Thyroid gland (tissue), 4 donors: ENCODE measurements at places on chromosomes 12 and 14.

DNA sequence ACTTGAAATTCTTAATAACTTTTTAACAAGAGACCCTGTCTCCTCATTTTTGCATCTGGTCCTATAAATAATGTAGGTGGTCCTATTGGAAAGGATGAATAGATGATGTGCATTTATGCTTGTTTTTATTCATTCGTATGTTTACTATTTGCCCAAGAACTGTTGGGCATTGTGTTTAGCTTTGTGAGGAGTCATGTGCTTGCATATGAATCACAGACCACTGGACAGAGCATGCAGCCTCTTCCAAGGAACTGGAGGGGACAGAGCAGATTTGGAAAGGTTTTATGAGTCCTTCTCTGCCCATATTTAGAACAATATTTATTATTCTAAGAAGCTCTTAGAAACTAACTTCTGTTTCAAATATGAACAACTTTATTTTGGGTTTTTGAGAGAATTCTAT lies 414.0 kb downstream of the SOX5 start:
- DNase-seq: no peak

DNA sequence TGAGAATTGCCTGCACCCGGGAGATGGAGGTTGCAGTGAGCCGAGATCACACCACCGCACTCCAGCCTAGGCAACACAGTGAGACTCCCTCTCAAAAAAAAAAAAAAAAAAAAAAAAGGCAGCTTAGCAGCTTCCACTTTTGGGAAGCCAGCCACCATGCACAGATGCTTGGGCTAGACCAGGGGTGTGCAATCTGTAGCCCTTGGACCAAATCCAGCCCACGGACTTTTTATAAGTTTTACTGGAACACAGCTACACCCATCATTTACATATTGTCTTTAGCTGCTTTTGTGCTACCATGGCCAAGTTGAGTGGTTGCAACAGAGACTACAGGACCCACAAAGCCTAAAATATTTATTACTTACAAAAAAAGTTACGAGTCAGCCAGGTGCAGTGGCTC lies 6.7 kb downstream of the CIT start:
- DNase-seq: no peak

GRCh38 chr12:90947869-90948268 lies 7.1 kb downstream of the CCER1 start:
- no peak for DNase-seq

GRCh38 chr12:87807086-87807485 lies 222.1 kb downstream of the C12orf50 start:
- no peak for DNase-seq

- no peak for DNase-seq
Measured at GRCh38 chr12:92871116-92871515, 58.0 kb downstream of the EEA1 start.

- DNase-seq: no peak
Measured at GRCh38 chr14:61257469-61258057, 23.6 kb downstream of the TMEM30B start.

- DNase-seq: no peak
Measured at GRCh38 chr14:105665247-105665950, 139.0 kb downstream of the TMEM121 start.

DNA sequence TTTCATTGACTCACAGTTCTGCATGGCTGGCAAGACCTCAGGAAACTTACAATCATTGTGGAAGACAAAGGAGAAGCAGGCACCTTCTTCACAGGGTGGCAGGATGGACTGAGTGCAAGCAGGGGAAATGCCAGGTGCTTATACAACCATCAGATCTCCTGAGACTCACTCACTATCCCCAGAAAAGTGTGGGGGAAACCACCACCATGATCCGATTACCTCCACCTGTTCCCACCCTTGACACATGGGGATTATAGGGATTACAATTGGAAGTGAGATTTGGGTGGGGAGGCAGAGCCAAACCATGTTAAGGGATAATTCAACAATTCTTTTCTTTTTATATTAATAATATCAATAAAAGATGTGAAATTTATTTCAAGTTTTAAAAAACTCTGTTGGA lies 34.1 kb downstream of the CNTN1 start:
- no peak for DNase-seq

DNA sequence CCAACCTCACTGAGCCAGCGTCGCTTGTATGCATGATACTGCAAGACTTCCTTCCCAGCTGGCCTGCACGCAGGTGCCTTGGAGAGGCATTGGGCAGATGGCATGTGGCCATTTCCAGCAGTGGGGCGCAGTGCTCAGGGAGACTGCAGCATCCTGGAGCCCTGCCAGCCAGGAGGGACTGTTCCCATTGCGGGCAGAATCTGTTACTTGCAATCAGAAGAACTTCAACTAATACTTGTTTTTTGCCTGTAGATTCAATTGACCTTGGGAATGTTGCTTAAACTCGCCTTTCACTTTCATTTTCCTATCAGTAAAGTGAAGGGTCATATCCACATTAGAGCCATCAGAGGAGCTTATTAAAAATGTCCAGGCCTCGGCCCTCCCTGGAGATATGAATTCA lies 29.8 kb downstream of the ANKRD9 start:
- peak; percentile 92 for DNase-seq

- DNase-seq: no peak
Measured at GRCh38 chr14:102496958-102497744, 12.4 kb downstream of the ANKRD9 start.

GRCh38 chr12:130438711-130439110 lies 101.0 kb downstream of the PIWIL1 start:
- no peak for DNase-seq

- DNase-seq: no peak
Measured at GRCh38 chr14:61406198-61406597, 84.8 kb downstream of the PRKCH start.

DNA sequence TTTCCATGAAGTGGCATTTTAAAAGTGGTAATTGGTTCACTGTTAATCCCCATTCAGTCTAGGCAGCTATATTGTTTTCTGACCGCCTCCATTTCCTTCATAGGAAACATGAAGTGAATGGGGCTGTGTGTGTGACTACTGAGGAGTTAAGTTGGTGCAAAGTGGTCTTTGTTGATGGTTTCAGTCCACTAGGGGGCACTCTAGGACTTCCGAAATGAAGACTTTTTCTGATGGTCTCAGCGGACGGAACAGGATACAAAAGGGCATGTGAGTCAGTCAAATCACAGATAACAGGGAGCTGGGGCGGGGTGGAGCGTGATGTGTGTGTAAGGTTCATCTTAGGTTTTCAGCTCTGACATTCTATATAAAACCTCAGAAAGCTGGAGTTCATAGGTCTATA lies 240.1 kb upstream of the OR4E1 start:
- DNase-seq: peak; percentile 4

GRCh38 chr12:101759396-101760047 lies 20.3 kb upstream of the SYCP3 start:
- DNase-seq: no peak

- no peak for DNase-seq
Measured at GRCh38 chr14:105914738-105915385, 388.5 kb downstream of the TMEM121 start.

DNA sequence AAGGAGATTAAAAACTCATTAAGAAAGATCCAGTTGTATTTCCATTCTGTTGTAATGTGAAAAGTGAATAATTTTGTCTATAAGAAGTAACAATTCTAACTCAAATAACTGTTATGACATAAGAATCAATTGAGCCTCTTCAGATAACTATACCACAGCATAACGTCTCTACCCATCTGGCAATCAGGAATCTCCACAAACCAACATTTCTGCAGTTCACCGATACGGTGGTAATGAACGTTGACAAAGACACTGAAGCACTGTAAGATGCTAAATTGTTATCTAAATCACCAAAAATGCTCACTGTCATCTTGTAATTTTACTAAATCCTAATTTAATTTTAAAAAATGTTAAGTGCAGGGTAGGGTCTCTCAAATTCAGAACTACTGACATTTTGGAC lies 130.9 kb upstream of the USP15 start:
- no peak for DNase-seq

GRCh38 chr12:19709889-19710288 lies 270.6 kb downstream of the AEBP2 start:
- peak; percentile 20 for DNase-seq

GRCh38 chr12:6367065-6367968 lies 8.0 kb downstream of the SCNN1A start:
- DNase-seq: no peak

DNA sequence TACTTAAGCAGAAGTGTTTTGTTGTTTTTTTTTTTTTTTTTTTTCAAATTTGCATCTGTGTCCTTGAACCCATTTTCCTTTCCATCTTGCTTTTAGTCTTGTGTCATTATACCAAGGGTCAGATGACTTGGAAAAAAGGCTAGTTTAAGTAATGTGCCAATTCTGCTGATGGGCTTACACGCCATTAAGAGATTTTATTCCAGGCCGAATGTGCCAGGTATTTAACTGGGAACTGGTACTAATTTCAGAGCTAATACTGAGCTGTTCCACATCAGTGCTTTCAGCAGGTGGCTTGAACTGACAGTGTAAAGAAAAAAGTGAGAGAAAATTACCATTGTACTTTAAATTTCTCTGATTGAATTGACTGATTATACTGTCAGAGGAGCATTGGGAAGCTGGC lies 224.9 kb downstream of the NPAS3 start:
- no peak for DNase-seq

DNA sequence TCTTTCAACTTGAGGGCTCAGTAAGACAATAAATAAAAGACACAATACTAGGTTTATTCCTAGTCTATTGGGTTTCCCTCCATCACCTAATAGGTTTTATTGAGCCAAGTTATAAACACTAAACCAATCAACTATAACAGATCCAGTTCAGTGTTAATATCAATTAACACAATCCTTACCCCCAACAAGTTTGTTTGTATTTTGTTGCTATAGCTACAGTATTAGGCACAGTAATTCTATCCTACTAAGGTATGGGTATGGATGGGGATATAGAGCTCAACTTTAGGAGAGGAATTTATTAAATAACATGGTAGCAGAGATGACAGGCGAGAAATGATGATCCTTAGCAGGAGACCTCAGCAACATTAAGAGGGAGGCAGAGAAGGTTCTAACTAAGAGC lies 13.3 kb downstream of the PPP4R3A start:
- DNase-seq: no peak

- no peak for DNase-seq
Measured at GRCh38 chr14:100791348-100791735, 34.6 kb upstream of the MEG3 start.

DNA sequence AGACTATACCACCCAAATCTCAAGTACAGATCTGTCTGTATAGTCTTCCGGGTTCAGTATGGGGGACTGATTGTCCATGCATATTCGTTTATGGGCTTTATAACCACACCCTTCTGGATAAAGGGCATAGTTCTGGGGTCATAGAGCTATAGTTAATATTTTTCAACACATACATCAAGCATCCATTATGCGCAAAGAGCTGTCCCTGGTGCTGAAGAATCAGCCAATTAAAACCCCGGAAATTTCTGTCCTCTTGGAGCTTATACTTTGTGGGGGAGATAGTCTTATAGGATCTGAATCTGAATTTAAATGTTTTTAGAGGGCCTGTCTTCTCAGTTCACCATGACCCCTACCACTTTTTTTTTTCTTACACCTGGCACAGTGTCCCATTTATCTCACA lies 256.7 kb downstream of the SUDS3 start:
- no peak for DNase-seq

DNA sequence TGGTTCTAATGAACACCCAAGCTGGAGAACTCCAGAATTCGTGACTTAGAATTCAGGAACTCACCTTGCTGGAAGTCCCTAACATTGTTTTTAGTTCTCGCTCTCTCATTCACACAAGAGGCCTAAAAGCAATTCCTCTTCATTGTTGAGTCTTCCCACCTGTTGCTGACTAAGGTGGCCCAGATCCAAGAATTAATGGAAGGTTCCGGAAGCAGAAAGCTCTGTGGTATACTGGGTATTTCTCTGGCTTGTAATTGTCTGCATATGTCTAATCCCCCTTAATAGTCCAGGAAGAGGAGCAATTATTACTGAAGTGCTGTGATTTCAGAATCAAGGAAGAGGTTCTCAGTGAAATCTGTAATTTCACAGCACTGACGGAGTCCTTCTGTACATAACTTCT lies 31.4 kb downstream of the TMEM233 start:
- no peak for DNase-seq

DNA sequence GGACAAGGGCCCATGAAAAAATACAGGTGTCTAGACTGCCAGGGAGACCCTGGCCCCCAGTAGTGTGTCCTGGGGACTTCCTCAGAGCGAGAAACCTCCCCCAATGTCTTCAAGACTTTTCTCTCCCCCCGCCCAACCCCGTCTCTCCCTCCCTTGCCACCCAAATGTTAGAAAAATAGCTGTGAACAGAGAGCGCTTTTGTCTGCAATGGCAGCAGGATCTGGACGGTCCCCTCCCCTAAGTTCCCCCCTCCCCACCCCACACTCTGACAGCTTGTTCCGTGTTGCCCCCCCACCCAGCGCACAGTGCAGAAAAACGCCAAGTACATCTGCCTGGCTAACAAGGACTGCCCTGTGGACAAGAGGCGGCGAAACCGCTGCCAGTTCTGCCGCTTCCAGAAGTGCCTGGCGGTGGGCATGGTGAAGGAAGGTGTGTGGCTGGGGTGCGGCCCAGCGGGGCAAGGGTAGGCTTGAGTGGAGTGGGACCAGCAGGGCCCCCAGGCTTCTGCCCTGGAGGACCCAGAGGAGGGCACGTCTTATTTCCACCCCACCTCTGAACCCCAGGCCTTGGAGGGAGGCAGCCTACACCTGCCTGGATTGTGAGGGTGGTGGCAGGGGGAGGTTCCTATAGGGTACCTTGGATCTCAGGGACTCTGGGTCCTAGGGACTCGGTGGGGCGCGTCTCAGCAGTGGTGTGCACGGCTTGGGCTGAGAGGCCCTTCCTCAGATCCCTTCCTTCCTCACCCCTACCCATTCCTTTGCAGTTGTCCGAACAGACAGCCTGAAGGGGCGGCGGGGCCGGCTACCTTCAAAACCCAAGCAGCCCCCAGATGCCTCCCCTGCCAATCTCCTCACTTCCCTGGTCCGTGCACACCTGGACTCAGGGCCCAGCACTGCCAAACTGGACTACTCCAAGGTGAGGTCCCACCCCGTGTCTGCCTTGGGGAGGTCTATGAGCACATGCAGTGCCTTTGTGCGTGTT lies 4.8 kb downstream of the NR4A1 start:
- no peak for DNase-seq

DNA sequence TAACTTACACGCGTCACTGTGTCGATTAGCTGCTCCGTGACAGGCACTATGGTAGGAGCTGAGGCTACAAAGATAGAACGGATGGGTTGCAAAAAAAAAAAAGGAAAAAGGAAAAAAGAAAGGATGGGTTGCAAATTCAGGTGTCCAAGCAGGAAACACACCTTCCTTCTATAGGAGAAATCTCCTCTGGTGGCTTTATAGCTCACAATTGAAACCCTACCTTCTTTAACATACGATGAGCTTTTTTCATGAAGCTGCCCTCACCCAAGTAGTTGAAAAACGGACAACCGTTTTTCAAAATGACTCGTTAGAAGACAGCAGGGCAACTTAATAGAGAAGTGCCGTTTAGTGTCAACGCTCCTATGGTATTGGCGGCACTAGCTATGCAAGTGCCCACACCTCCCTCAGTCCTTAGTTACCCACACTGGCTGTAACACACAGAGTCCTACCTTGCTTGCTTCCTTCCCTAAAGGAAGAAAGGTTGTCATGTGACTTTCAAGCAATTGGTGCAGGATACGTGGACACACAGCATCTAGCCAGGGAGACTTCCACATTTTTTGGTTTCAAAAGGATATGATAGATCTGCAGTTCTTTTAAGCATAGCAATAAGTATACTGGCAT lies 682 bp upstream of the TRIP11 start:
- no peak for DNase-seq

GRCh38 chr14:105530285-105531087 lies 4.1 kb downstream of the TMEM121 start:
- DNase-seq: no peak
